ENCODE measurements at places on chromosomes 11 and 22.
A peak's percentile ranks its signal among the peaks of the same experiment; 100 is the strongest.

GRCh38 chr11:60914633-60915247, 782 bp downstream of the TMEM109 start:
- no peak for DNase-seq

GRCh38 chr11:110720431-110721275, 8.4 kb upstream of the ARHGAP20 start:
- DNase-seq: no peak

- no peak for DNase-seq
These were observed 29.1 kb downstream of the MAP6 start for GRCh38 chr11:75639762-75640181.

- no peak for DNase-seq
These were observed 27.3 kb downstream of the USP35 start for GRCh38 chr11:78216021-78216420.

GRCh38 chr11:95520369-95521132, 269.0 kb downstream of the FAM76B start:
- DNase-seq: no peak

- no peak for DNase-seq
These were observed 194.6 kb downstream of the TRIM29 start for GRCh38 chr11:119943298-119943655.

DNA sequence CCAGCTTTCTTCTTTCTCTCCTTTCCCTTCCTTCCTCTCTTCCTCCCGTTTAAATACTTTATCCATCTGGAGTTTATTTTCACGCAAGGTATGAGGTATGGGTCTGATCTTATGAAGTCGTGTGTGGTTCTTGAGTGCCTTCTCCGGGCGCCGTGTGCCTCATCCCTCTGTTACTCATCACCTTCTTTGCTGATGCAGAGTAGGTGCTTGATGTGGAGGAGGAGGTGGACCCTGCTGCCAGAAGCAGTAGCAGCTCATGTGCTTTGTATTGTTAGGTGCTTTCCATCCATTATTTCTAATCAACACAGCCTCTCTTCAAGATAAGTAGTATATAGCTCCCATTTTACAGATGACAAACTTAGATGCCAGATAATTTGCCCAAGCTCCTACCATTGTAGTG, 47.0 kb downstream of the TNRC6B start:
- DNase-seq: no peak

DNA sequence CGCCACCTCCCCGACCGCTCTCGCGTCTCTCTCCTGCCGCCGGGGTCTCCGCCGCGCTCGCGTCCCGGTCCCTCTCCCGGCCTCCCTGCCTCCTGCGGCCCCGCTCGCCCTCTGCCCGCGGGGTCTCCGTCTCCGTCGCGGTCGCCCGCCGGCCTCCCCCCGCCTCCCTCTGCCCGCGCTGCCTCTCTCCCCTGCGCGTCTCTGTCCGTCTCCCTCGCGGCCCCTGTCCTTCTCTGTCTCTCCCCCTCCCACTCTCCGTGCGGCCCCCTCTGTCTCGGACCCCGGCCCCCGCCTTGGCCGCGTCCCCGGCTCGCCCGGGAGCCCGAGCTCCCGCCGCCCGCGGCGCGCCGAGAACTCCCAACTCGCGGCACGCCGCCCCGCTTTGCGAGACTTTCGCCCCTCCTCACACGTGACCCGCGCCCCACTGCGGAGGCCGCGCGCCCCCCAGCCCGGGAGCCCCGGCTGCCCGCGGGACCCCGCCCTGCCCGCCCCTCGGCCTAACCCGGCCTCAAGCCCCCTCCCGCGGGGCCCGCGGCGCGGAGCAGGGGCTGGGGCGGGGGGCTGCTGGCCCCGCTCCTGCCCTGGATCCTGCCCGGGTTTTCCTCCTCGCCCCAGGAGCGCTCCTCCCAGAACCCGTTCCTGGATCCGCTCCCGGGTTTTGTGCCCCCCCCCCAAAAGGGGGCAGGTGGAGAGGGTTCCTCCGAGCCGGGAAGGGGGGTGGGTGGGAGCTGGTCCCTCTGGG, 702 bp upstream of the KCNJ4 start:
- DNase-seq: no peak

GRCh38 chr22:21760640-21761039, 25.0 kb upstream of the YPEL1 start:
- no peak for DNase-seq

GRCh38 chr11:98955551-98955950, 65.2 kb upstream of the CNTN5 start:
- DNase-seq: no peak

DNA sequence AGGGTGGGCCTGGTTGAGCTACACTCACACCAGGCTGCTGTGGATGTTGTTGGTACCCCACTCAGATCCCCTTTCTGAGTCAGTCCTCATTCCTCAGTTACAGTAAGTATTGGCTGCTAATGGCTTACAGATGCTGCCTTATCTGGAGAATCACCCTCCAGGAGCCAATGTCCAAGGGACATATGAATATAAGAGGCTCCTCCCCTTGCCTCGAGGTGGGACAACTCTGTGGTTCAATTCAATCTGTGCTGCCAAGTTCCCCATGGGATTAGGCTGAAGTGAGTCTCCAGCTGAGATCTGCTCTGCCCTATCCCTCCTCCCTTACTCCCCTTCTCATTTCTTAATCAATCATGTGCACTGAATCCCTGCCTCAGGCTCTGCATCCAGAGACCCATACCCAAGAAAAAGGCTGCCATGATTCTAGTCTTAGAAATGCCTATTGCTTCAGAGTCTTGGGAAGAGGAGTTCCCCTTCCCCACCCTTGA, 168.8 kb upstream of the SYT13 start:
- DNase-seq: no peak

- DNase-seq: peak; percentile 45
These were observed at the start of gene FDX1 for GRCh38 chr11:110429731-110430266. Gene FDX1, plus strand, starts transcription at chr11:110429948. Its CDS starts 173 bp downstream, at chr11:110430121.

DNA sequence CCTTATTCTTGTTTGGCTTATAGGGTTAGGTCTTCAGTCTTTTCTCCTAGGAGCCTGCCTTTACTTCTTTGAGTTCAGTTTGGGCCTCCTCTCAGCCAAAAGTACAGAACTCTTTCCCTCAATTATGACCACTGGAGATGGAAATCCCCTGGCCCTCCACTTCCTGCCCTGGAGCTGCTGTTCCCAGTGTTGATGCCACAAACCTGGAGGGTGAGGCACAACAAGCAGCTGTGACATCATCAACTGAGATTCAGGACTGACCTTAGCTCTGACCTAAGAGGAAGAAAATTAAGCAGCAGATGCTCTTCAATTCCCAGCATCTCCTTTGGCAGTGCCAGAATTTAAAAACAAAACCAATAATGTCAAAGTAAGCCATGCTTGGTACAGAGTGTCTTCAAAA, 3.0 kb downstream of the ABTB2 start:
- DNase-seq: no peak

Data from GOT3 (cell line).